ENCODE measurements at places on chromosomes 3 and 15.
A peak's percentile ranks its signal among the peaks of the same experiment; 100 is the strongest.

DNA sequence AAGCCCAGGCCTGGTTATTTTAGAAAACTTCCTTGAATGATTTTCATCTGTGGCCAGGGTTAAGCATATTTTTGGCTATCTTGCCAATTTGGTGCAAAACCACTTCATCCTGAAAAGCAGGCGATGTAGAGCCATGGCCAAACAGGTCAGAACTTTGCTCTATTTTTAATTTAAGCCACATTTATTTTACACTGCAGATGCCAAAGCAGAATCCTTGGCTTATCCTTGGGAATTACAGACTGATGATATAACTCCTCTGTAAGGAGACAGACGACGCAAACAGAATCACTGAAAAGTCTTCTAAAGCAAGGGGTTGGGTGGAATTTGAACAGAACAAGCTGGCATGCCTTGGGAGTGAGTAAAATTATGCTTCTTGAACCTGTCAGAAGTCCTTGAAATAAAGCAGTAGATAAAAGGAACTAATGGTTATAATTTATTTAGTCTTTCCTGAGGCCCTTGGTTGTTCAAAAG, 121.9 kb downstream of the CHST2 start:
- no peak for DNase-seq

GRCh38 chr3:128069271-128069670, 17.0 kb downstream of the SEC61A1 start:
- DNase-seq, result no peak

- no peak for DNase-seq
These were observed 140.6 kb downstream of the EEFSEC start for GRCh38 chr3:128293930-128294329.

GRCh38 chr3:117885011-117885441, 1149.6 kb downstream of the IGSF11 start:
- no peak for DNase-seq

DNA sequence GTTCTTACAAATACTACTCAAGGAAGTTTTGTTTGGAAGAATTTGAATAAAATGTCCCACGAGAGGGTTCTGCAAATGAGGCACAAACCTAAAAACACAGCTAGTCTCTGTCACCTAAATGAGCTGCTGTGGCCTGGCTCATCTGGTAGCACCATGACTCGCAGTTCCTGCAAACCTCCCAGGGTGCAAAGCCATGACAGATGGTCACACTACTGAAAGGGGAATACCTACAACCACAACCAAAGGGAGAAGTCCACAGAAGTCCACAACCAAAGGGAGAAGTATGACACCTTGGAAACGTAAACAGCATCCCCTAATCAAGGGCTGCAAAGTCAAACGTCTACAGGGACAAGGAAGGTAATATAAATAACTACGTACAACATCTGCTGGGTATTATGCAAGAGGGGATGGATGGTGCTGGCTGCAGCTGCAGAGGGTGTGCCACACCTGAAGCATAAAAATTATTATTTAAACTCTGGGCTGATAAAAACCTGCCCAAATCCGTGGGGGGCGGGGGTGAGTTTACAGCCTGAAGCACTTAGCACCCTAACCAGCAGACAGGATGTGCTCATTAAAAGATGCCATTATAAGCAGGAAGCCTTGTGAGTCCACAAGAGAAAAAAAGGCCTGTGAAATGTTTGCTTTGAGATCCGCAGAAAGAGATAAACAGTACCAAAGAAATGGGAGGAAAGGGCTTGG, 184.0 kb downstream of the MAGI1 start:
- DNase-seq, result no peak

GRCh38 chr15:39171944-39172368, 408.9 kb upstream of the THBS1 start:
- DNase-seq, result peak; percentile 60

DNA sequence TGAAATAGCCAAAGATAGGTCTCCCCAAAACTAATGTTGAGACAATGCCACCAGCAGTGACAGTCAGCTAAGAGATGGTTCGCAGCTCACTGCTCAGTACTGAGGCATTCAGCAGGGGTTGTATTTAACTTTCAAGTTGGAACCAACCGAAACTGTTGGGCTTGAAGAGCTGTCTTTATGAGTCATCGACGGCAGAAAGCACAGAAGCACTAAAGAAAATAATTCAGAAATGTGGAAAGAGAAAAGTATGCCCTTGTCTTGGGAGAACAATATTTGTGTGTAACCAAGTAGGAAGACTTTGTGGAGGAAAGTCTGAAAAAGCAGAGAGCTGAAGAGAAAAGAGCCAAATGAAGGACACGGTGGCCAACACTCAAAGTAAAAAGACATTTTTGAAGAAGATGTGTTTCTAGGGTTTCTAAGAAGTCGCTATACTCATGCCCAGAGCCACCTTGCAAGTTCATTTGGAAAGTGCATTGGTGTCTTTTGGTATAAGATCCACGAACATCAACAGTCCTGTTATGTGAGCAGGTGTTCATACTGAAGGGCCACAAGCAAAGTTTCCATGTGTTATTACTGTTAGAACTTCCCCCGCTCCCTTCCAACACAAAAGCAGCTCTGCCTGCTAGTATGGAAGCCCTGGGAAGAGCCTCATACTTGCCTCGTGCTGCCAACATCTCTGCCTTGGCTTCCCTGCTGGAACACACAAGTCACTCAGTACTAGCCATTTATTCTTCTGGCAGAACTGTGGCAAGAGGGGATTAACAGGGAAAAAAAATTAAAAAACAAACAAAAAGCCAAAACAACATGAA, 4.1 kb upstream of the RARB start:
- DNase-seq, result no peak

- DNase-seq, result no peak
These were observed 253.4 kb downstream of the OCA2 start for GRCh38 chr15:27845535-27846369.

GRCh38 chr3:9552252-9552999, 1.2 kb downstream of the LHFPL4 start:
- DNase-seq, result peak; percentile 74

DNA sequence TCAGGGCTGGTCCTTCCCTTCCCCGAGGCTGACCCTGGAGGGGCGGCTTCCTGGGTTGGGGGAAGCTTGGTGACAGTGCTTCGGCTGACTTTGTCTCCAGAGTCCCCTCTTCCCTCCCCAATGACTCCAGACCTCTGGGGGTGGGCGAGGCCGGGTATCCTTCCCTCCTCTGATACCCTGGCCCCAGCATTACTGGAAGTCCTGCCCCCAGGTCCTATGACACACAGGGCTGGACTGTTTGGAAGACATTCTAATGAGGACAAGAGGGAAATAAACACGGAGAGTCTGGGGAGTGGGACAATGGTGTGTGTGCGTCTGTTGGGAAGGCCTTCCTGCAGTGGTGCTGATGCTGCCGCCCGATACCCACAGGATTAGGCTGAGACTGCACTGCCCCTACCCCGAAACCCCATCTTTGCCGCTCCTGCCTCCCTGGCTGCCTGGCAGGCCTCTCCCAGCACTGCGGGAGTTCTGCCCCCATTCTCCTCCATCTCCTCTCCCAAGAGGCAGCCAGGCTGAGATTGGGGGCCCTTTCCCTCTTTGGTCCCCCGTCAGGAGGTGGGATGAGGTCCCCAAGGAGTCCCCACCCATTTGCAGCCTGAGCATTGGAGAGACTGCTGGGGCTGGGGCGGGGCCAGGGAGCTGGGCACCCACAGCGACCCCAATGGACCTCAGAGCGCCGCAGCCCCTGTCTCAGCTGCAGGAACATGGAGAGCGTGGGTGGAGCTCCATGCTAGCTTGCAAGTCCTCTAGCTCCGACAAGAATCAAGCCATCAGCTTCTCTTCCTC, 29.7 kb upstream of the FBLN2 start:
- no peak for DNase-seq

GRCh38 chr15:65115542-65115941, 542 bp upstream of the UBAP1L start:
- no peak for DNase-seq

DNA sequence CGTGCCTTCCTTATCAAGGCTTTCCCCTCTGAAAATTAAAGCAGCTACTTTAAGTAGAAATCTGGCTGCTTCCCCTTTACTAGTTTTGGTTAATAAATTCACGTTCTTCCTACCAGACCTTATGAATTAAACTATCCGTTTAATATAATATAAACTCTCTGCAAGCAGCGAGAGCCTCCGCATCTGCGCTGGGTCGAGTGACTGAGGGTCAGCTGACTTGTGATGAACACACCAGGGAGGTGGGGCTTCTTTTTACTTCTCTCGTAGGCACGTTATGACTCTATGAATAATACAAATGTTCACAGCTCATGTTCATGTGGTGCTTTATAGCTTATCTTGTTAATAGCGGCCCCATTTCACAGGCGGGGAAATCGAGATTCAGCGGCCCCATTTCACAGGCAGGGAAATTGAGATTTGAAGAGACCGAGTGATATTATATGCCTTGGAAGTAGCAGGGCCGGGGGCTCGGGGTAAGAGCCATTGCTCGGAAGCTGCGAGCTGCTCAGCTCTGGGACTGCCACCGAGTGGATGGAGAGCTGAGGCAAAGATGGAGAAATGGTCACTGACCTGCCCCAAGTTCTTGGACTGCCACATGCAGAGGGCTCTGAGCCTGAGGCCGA, 8.3 kb downstream of the MUC4 start:
- no peak for DNase-seq

DNA sequence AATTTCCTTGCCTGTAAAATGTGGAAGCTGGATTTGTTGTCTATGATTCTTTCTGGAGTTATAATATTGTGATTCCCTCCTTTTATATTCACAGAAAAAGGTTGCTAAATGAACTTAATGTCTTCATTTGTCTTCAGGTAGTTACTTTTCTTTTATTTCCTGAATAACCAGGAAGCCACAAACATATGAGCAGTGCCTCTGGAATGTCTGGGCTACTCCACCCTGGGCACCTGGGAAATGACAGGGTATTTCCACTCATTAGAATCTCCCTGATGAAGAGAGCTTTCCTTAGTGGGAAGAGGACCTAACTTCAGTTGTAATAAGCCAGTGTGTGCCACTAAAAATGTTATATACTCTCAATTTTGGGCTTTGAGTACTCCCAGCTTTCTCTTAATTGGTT, 3.8 kb upstream of the SLMAP start:
- no peak for DNase-seq

DNA sequence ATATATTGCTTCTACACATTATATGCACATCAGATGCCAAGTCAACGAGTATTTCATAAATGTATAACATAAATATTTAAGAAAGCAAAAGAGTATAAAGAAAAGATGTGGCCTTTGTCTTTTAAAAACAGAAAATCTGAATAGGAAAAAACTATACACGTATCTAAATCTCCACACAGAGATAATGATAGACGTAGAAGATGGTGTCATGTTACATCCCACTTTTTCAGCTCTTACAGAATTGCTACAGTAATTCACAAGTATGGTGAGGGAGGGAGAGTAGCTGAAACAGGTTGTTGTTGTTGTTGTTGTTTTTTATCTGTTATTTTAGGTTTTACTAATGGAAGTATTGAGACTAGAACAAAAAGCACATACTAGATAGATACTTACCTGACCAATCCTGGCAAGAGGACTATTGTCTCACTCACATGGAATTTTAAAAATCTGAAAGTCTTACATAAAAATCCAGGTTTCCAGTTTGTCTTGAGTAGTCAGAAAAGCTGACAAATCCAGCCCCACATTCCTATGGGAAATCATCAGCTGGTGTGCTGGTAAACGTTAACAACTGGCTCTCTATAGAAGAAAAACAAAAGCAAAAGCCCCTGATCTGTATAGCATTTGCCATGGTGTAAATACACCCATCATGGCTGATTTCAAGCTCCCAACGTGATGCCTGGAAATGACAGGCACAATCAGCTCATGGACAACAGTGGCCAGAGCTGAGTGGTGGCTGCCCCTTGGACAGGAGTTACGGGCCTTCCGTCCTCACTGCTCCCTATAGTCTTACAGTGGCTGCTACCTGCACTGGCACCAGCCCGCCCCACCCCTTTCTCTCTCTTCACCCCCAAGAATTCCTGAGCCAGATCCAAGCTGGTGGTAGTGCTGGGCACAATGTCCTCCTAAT, 47.4 kb upstream of the VGLL4 start:
- no peak for DNase-seq

GRCh38 chr15:80978685-80979329, 10.8 kb downstream of the MESD start:
- no peak for DNase-seq

- DNase-seq, result peak; percentile 1
These were observed 47.3 kb downstream of the ITGA11 start for GRCh38 chr15:68384451-68385239.

- no peak for DNase-seq
These were observed 36.6 kb upstream of the ALDH1A3 start for GRCh38 chr15:100842756-100843730.

GRCh38 chr3:129316248-129317013, 37.8 kb downstream of the HMCES start:
- DNase-seq, result peak; percentile 93

GRCh38 chr3:189490749-189491148, 140.4 kb upstream of the TP63 start:
- DNase-seq, result no peak

DNA sequence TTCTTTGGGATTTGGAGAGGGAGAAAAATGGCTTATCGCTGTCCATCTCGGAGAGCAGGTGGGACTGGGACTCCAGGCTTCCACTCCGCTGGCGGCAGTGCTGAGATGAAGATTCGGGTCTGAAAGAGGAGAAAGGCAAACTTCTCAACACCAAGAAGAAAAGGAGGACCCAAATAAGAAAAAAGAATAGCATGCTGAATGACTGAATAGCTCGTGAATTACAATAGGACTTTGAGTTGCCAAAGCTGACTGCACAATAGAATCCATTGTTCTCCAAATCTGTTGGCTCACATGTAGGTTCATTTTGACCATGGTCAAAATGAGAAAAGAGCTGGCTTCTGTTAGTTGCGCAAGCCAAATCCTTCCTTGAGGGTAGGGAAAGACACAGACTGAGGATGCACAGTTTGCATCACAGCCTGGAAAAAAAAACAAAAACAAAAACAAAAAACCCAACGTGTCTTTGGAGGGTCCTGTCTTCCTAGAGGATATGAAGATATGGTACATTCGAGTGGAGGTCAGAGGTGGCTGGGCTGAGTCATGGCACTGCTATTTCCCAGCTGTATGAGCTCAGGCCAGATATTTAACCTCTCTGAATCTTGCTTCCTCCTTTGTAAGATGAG, 59.3 kb upstream of the LMOD3 start:
- no peak for DNase-seq

DNA sequence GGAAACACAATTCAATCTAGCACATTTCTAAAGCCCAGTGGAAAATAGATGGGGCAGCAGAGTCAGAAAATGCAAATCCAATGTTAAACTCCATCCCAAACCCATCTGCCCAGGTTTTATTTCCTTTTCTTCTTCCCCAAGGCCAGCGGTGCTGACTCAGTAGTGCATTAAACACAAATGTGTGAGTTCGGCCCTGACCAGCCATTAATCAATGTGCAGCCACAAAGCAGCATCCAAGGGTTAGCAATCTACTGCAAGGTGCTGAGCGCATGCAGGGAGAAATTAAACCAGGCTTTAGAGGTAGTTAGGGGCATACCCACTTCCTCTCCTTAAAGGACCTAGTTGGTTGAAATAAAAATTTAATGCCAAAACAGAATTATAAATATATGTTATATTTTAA, 583.3 kb upstream of the PPP2R3A start:
- no peak for DNase-seq

Measured in activated CD4-positive, alpha-beta T cell treated with anti-CD3 and anti-CD28 coated beads for 36 hours (primary cell).